ENCODE measurements at places on chromosomes 12 and 14. TPM values are rescaled to one million over a fixed set of nuclear protein-coding genes. Genes with fewer than 3 reads are reported as not detected.

GRCh38 chr12:46958053-46958452 lies 121.4 kb upstream of the PCED1B start:
- no peak for DNase-seq

DNA sequence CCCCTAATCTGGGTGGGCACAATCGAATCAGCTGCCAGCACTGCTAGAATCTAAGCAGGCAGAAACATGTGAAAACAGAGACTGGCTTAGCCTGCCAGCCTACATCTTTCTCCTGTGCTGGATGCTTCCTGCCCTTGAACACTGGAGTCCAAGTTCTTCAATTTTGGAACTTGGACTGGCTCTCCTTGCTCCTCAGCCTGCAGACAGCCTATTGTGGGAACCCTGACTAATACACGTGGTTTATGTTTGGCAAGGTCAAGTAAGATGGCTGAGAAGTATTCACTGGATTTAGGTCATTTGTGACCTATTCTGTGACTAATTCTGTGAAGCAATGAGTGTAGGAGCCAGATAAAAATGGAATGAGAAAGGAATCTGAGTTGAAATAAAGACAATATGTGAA lies 11.0 kb downstream of the GPR135 start:
- no peak for DNase-seq

DNA sequence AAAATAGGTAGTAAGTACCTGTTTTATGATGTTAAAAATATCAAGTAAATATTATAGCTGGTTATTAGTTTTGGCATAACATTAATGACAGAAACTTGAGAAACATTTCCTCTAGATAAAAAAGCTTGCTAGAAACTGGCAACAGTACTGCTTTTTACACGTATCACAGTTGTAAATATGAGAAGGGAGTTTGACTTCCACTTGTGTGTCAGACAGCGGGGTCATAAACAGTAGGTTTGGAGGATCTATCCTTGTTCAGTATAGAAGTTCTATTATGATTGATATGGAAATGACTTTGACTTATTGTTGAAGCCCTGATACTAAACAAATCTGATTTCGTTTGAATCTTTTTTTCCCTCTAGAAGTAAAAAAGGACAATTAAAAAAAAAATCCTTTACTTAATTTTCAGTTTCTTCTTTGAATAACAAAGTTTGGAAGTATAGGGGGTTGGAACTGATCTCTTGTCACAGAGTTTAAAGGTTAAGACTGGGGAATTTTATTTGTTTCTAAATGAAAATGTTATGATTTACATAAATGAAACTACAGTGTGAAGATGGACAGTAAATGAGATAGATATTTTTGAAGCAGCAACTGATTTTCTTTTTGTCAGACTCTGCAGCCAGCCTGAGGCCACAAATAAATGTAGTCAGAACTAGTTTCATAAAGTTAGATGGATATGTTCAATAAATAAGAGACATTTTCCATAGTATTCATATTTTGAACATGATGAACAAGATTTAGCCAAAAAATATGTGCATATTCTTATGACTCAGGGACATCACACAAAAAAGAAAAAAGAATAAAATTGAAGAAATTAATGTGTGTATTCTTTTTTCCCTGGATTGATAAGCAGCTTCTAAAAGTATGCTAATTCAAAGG lies 50.1 kb downstream of the WNK1 start:
- no peak for DNase-seq

DNA sequence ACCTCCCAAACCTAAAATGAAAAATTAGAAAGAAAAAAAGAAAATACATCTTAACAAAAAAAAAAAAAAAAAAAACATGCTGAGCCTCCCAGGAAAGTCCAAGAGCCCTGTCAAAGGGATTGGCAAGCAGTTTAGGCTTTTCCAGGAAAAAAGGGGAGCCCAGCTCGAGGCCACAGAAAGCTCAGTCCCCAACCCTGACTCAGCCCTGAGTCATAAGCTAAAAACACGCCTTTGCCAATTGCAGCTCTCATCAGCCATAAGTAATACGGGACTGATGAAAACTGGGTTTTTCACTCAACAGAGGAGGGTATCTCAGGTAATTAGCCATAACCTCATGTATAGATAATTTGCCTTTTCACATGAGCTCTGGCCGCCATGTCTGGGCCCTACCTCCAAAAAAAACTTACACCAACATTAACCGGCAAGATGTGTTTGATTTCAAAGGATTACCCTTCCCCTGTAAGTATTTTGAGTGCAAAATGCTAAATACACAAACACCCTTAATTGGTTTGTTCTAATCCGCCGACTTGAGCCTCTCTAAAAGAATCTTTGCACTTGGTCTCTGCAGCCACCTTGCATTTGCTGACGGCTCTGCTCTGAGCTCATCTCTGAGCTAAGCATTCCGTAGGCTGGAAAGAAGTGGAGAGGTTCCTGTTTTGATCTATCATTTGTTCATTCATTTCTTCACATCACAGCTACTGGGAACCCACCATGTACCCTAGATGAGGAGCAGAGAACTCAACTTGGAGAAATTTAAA lies 319.2 kb downstream of the BCL11B start:
- no peak for DNase-seq

The KRT74 gene
- not detected for polyA plus RNA-seq
